SW480 (cell line): ENCODE measurements at places on chromosomes 5 and 9.
A peak's percentile ranks its signal among the peaks of the same experiment; 100 is the strongest.

GRCh38 chr5:90898326-90899013 is 339.9 kb downstream of the ADGRV1 start:
- no peak for DNase-seq

DNA sequence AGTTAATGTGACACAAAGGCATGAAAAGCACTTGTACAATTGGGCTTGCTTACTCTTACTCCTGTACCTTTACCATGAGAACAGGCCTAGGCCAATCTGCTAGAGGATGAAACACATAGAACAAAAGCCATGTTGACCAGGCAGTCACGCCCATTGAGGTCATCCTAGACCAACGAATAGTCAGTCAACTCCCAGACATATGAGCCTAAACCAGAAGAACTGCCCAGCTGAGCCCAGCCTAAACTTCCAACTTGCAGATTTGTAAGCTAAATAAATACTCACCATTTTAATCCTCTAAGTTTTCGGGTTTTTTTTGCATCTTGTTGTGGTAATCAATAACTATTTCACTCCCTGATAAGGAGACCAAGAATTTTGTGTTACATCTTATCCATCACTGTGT is 164.8 kb upstream of the ADRA1B start:
- DNase-seq = no peak

DNA sequence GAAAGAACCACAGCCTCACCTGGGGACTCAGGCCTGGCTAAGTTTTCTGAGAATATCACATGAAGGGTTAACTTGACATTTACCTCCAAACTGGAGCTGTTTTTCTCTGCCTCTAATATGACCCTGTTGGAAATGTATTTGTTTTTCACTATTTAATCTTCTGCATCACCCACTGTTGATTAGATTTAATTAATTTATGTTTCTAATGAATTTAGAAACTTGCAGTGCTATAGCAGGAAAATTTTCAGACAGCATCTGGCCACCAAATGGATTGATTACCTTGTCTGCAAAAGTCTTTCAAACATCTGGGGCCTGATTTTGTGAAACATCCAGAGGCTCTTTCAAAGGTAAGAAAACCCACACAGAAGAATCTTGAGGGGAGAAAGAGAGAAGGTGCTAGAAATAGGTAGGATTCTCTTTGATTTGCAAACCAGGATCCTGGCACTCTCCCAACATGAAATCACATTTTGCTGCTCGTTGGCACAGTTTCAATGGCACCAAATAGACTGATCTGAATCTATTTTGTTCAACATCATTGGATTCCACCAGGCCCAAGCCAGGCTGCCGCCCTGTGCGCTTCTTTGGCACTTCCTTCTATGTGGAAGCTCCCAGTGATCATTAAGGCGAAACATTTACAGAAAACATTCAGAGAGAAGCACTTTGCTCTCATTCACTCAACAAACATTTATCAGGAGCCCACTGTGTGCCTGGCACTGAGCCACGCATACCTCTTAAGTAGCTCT is 157.3 kb downstream of the PPP2R2B start:
- DNase-seq = no peak

- DNase-seq = no peak
Measured at GRCh38 chr9:18459962-18460584, 13.9 kb upstream of the ADAMTSL1 start.

GRCh38 chr5:127092690-127093089 is 19.4 kb upstream of the C5orf63 start:
- DNase-seq = no peak

DNA sequence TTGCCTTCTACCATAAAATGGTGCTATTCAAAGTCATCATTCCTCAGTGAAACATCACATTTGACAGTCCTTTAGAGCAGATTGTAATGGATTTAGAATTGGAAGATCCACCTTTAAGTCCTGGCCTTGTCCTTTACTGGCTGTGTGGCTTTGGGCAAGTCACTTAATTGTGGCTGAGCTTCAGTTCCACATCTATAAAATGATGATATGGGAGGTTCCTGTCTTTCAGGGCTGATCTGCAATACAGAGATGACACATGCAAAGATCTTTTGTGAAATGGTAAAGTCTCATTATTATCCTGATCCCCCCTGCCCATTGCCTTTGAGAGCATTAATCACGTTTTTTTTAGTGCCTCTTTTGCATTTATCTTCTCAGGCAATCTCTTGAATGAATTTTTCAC is 58.2 kb downstream of the ZFAND5 start:
- no peak for DNase-seq

DNA sequence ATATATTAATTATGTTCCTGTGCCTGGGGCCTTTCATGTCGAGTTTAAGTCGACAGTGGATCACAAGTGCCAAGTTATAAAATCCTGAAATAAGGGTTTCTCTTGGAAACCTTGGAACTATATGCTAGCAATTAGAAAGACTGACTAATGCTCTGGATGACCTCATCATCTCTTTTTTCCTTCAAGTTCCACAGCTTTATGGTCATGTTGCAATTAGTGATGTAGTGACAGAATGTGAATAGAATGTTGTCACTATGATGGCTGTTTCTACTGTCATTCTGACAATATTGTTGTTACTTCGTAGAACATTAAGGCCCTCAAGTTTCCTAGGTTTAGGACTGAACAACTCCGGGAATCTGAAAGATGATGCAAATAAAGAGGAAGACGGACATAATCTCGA is 368.0 kb upstream of the SEMA6A start:
- DNase-seq = no peak

- no peak for DNase-seq
Measured at GRCh38 chr5:91888810-91889209, 505.7 kb upstream of the ARRDC3 start.

DNA sequence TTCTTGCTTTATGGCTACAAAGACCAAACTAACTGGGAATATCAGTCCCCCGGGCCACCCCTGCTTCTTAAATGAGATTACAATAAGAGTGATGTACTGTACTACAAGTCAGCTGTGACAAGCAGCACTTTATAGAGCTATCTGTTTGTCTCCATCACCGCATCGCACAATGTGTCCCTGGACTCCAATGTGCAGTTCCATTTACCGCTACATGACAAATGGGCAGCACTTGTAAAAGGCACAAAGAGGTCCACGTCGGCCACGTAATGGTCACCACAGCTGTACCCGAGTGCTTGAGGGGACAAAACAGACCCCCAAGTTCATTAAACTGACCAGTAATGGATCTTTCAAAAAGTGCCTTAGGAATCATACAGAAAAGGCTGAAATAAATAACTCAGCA is 54.1 kb downstream of the PSMB7 start:
- no peak for DNase-seq

GRCh38 chr5:102294886-102295395 is 1.1 kb downstream of the SLCO4C1 start:
- DNase-seq = no peak

DNA sequence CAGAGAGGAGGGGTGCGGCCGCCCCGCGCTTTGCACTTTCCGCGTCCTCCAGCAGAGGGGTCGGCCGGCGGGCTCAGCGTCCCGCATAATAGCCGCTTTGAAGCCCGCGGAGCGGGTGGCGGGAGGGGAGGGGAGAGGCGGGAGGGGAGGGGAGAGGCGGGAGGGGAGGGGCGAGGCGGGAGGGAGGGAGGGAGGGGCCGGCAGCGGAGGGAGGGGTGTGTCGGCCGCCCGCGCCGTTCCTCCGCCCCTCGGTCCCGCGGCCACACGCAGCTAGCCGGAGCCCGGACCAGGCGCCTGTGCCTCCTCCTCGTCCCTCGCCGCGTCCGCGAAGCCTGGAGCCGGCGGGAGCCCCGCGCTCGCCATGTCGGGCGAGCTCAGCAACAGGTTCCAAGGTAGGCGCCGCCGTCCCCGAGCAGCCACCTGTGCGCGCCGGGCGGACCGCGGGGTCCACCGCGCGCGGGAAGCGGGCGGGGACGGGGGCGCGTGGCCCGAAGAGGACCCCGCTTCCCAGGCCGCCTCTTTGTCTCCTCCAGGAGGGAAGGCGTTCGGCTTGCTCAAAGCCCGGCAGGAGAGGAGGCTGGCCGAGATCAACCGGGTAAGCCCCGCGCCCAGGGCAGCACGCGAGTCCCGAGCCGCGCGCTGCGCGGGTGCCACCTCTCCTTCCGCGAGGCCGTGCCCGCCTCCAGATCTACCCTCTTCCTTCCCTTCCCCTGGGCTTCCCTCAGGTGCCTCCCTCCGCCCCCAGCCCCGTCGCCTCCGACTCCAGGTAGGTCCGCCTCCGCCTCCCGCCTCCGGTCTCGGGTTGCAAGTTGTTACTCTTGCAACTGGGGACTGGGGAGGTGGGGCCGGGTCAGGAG is at the start of gene AIF1L:
Gene AIF1L (plus strand): TSS at position 263 of the 857 bp plus-strand sequence. CDS start 99 bp downstream, at position 362.
- peak; percentile 64 for DNase-seq

DNA sequence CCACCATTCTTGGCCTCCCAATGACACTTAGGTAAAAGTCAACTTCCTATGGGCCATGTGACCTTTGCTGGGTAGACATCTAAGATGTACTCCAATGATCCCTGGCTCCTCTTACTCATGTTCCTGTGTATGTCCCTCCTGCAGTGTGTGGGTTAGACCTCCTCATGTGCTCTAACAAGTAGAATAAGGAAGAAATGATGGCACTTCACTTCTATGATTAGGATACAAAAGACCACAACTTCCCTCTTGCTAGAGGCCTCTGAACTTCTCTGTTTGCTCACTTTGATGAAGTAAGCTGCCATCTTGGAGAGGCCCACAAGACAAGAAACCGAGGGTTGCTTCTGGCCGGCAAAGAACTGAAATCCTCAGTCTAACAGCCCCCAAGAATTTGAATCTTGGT is 131.8 kb downstream of the TAF11L14 start:
- DNase-seq = no peak

DNA sequence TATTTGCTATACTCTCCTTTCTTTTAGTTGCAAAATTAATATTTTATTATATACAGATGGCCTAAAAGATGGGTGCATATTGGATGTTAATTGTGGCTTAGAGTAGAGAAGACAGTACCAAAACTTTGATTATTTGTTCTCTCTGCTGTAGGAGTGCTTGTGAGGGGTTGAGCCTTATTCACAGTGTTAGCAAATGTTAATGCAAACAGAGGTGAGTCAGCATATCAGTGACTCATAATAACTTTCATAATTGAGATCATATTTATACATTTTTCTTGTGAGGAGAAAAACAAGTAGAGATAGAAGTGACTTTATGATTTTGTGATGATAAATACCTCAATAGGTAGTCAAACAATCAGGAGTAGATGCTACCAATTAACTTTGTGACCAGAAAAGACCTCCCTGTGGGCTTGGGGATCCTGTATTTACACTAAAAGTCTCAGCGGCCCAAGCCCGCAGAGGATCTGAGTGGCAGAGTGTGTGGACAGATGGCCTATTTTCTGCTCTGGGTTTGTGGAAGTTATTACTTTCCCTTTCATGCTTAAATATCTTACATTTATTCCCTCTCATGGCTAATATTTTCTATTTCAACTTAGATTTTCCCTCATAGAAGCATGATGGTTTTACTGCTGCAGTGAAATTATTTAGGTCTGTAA is 226.5 kb downstream of the TAF11L14 start:
- peak; percentile 21 for DNase-seq

DNA sequence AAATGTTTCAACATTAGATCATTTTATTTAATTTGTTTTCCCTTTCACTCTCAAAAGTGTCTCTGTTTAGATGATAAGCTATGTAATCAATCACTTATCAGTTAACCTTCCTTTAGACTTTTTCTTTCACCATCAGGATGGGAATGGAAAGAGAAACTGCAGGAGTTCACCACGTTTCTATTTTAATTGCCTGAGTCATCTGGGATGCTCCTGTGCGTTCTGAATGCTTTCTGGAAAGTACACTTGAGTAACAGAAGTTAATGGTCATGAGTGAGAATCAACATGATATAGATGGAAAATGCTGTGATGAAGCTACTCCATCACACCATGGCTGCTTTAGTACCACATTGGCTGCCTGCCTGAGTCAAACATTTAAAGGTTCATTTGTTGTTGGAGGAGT is 783.3 kb upstream of the CDH9 start:
- no peak for DNase-seq

DNA sequence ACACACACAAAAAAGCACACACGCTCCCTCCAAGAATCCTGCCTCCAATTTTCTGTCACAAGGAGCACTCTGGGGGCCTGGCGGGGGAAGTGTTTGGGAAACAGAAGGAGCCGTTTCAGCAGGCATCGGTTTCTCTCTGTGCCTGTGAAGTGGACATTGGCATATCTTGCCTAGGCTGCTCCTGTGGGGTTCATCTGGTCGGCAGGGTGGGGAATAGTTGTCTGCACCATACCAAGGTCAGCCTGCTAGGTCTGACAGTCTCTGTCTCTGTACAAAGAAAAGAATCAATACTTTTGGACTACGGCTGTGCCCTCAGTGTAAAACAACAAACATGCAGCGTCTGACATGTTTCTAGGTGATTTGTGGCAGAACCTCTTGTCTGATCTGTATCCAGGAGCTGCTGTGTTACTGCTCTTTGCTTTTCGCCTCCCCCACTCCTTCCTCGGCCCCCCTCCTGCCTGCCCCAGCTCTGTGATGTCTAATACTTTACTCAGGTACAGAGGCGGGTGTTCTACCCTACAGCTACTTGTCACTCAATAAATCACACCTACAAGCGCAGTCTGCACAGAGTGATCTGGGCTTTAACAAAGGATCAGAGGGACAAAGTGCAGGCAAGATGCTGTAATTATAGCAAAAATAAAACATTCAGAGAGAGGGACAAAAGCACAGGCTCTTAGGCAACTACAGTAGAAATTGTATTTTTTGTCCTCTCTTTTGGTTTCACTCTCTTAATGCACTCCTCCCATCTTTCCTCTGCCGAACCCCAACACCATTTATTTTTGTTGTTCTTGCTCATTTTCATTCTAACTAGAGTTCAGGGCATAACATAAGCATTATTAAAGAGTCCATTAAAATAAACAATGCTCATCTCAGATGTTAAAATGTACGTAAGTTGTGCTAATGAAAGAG is 216.7 kb downstream of the BNC2 start:
- no peak for DNase-seq

DNA sequence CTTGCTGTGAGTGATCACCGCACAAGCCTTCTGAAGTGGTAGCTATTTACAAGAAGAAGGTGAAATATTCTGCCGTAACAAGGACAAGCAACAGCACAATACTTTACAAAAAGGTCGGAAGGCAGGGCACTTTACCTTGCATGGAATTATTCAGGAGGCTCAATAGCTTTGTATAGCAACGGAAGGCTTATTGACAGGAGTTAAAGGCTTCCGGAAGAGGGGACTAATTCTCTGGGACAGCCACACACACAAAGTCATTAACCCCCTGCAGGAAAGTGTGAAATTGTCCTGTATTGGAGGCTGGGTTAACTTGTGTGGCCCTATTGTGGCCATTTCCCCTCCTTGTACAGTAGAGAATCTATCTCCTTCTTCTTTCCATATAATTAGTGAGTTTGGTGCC is 199.3 kb upstream of the SEMA6A start:
- DNase-seq = no peak

GRCh38 chr9:94586814-94587213 is 6.8 kb downstream of the FBP2 start:
- DNase-seq = no peak

- DNase-seq = no peak
Measured at GRCh38 chr9:21689854-21690253, 112.6 kb upstream of the MTAP start.

GRCh38 chr5:169809281-169809680 is 171.0 kb downstream of the INSYN2B start:
- DNase-seq = no peak

- no peak for DNase-seq
Measured at GRCh38 chr5:163917747-163918146, 412.3 kb downstream of the MAT2B start.

GRCh38 chr5:135153661-135154060 is 119.6 kb upstream of the PITX1 start:
- DNase-seq = no peak

GRCh38 chr9:127838375-127839078 is 15.9 kb downstream of the ENG start:
- peak; percentile 25 for DNase-seq
